Foreskin fibroblast (primary cell): ENCODE measurements at places on chromosomes 1 and 21.

DNA sequence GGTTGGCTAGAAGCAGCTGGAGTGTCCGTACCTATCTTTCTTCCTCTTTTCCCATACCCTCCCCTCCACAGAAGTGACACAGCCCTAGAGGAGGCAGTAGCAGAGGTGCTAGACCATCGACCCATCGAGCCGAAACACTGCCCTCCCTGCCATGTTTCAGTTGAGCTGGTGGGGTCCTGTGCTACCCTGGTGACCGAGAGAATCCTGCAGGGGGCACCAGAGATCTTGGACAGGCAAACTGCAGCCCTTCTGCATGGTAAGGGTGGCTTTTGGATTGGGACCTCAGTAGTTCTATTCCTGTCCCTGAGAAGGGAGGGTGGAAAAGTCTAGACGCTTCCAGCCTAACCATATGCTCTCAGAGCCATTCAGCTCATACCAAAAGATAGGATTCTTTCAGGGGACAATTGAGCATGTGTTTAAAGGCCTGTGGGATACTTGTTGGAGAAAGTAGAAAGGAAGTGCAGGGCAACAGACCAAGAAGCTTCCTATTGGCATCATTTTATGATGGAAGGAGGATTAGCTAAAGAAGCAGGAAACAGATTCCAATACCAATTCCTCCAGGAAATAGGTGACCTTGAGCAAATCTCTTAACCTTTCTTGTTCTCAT is 11.7 kb upstream of the BNIPL start:
- peak; percentile 79 for DNase-seq

DNA sequence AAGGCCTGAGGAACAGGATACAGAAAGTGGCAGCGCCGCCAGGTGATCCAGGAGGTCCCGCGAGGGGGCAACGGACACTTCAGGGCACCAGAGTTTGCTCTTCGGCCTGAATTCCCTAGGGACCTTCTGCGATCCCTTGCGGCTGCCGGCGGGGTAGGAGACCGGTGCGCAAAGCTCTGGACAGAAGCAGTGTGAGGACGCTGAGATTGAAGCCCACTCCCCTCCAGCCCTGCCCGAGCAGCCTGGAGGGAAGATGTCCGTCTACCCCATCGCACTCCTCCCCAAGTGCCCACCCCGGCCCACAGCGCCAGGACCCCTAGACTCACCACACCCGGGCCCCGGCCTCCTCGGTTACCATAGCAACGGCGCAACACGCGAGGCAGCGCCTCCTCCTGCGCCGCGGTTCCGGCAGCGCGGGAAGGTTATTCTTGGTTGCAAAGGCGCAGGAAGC is at the start of gene ANKRD45:
ANKRD45 (minus strand) TSS at position 361 of the 451 bp plus-strand sequence. CDS start 10,433 bp downstream, outside the sequence.
- peak; percentile 75 for DNase-seq

DNA sequence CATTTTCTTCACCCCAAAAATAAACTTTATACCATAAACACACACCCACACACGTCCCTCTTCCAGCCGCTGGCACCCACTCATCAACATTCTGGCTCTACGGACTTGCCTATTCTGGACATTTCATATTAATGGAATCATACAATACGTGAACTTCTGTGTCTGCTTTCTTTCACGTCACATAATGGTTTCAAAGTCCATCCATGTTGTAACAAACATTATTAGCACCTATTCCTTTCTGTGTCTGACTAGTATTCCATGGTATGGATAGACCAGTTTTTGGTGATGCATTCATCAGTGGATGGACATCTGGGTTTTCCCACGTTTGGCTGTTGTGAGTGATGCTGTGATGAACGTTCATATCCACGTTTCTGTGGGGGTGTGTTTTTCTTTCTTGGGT is 323.2 kb downstream of the KIF26B start:
- DNase-seq: no peak

- DNase-seq: peak; percentile 10
These were observed 49.7 kb downstream of the MYSM1 start for GRCh38 chr1:58650141-58650540.

GRCh38 chr1:69403756-69404320 is 163.9 kb upstream of the LRRC7 start:
- no peak for DNase-seq

- no peak for DNase-seq
These were observed 104.9 kb upstream of the EDEM3 start for GRCh38 chr1:184859381-184860105.

- peak; percentile 85 for DNase-seq
These were observed 1.2 kb upstream of the DHRS3 start for GRCh38 chr1:12618965-12619791.

DNA sequence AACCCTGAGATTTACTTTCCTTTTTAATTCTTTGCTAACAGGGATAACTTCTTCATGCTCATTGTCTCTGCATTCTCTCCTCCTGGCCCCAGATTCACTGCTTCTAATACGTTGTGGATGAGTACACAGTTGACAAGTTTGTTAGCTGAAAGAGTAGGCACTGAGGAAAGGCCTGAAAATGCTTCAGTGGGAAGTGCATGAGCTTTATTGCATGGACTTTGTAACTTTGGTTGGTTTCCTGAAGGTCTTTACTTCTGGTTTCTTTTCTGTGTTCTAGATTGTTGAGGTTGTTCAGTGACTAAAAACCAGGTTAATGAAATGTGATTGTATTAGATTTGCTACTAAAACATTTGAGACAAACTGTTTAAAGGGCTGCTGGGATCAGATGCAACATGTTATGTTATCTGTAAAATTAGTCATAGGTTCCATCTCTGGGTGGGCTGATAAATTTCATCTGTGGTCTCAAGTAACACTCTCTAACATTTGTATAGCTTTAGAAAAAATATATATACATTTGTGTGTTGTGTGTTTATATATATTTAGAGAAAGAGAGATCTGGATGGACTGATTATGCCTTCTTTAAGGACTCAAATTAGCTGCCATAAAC is 19.1 kb downstream of the LRIG2 start:
- no peak for DNase-seq

DNA sequence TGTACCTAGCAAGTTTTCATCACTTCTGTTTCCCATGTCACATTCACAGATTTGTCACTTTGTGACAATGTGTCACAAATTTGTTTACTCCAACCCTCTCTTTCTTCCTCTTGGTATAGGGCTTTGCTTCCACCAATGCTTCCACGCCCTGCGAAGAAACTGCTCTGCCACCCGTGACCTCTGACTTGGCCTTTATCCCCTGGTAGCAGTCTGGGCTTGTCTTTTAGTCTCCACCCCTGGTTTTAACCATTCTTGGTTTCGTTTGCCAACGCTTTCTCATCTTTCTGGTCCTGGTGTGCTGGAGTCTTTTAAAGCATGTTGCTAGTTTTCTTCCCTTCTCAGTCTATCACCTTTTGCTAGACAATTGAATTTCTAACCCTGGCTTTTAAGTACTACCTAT is 8.1 kb downstream of the TACSTD2 start:
- no peak for DNase-seq

DNA sequence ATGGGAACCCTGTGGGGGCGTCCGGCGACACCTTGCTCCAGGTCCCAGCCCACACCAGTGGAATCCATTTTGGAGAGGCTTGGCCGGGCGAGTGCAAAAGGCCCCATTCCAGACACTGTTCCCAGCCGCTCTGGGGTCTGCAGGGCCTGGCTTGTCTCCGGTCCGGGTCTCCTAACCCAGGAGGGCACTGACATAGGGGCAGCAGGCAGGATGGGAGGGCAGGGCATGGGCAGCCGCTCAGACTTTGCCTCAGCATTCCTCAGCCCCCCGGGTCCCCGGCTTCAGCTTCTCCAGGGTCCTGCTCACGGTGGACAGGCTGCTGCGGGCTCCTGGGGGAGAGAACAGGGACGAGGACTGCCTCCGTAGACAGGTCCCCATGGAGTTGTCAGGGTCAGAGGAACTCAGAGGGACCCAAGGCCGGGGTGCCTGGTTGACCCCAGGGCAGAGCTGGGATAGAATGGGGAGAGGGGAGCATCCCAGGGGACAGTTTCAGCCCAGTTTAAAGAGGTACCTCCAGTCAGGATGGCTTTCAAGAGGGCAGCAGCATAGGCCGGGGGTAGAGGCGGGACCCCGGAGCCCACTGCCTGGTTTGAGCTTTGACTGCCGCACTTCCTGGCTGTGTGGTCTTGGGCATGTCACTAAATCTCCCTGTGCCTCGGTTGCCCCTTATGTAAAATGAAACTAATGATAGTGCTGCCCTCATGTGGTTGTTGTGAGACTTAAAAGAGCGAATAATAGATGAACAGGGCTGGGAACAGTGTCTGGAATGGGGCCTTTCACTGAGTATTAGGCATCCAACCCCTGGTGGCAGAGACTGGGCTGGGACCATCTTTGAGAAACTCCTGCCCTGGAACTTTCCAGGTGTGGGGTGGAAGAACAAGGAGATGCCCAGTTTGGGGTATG is 3.7 kb downstream of the KNCN start:
- DNase-seq: peak; percentile 35

DNA sequence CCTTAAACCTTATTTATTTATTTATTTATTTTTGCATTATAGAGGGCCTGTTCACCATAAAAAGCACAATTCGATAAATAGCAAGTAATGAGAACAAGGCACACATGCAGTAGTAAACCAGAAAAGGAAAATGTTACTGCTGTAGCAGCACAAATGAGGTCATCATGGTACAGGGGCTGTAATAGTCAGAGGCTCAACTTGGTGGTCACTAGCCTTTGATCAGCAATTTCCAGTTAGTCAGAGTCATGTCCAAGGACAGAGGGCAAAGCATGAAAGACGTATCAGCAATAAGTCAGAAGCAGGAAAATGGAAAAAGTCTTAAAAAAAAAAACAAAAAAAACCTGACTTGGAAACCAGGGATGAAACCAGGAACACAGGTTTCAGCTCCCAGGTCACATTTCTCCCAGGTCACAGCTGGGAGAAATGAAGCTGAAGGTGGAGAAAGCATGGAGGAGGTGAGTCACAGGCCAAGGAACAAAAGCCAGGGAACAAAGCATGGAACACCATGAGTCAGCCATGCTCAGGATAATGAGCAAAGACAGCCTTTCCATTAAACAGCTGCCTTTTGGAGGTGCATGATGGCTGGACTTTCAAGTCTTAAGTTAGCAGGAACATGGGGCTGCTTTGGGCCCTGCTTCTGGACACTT is 556.3 kb downstream of the LTN1 start:
- DNase-seq: peak; percentile 91

DNA sequence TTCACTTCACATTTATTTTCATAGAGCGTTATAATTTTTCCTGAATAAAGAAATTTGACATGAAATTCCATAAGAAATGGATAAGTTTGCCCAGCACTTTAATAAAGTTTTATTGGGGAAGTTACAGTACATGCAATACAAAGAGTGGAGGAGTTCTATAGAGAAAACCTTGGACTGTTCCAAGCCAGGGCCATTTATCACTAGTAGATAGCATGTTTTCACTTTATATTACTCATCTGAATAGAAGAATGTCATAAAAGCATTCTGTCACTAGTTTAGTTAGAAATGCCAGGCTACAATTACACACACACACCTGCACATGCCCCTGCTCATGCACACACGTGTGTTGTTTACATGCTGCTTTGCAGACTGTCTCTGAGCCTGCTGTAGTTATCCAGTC is 123.3 kb downstream of the NEK7 start:
- DNase-seq: no peak

GRCh38 chr1:53442299-53442698 is 16.9 kb upstream of the DMRTB1 start:
- peak; percentile 69 for DNase-seq

- no peak for DNase-seq
These were observed 140.6 kb upstream of the SAMSN1 start for GRCh38 chr21:14686466-14687267.

DNA sequence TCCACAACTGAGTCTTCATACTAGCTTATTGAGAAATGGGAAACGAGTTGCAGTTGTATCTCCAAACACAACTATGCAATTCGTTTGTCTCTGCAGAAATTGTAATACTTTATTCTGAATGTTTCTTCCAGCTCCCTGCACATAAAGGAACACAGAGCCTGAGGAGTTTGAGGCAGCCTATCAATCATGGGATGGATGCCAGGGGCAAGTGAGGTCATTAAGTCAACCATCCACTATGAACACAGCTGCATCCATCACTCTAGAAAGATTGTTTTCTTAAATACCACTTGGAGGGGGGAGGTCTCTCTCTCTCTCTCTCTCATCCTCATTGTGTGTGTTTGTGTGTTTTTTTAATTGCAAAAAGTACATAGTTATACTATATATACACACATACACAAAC is 2.9 kb upstream of the PSMB2 start:
- DNase-seq: no peak
